ENCODE measurements at places on chromosomes 7 and 10. TPM values are rescaled to one million over a fixed set of nuclear protein-coding genes. Genes with fewer than 3 reads are reported as not detected.

DNA sequence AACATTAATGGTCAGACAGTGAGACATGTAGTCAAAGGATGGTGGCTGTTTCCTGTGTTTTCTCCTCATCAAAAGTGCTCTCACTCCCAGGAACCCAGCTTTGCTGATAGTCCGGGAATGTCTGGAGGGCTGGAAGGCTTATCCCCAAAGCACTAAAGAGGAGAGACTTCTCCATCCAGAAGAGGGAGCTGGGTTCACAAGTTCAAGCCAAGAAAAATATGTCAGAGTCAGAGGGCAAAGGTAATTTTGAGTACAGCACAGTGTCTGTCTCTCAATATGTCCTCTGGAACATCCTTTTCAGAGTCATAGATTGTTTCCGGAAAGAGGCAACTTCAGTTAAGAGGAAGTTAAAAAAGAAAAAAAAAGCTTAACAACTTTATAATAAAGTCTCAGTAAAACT is 281.5 kb upstream of the PHYHIPL start:
- H3K4me1 ChIP-seq: no peaks in the 10 kb centered on the region
- DNase-seq: no peak
- no peaks in the 10 kb centered on the region for H3K36me3 ChIP-seq
- no peak overlapping the region for H3K27ac ChIP-seq

GRCh38 chr7:35556515-35557471 is 138.1 kb downstream of the HERPUD2 start:
- no peak overlapping the region for H3K4me3 ChIP-seq
- H3K27ac ChIP-seq: no peak overlapping the region
- H3K36me3 ChIP-seq: no peaks in the 10 kb centered on the region

DNA sequence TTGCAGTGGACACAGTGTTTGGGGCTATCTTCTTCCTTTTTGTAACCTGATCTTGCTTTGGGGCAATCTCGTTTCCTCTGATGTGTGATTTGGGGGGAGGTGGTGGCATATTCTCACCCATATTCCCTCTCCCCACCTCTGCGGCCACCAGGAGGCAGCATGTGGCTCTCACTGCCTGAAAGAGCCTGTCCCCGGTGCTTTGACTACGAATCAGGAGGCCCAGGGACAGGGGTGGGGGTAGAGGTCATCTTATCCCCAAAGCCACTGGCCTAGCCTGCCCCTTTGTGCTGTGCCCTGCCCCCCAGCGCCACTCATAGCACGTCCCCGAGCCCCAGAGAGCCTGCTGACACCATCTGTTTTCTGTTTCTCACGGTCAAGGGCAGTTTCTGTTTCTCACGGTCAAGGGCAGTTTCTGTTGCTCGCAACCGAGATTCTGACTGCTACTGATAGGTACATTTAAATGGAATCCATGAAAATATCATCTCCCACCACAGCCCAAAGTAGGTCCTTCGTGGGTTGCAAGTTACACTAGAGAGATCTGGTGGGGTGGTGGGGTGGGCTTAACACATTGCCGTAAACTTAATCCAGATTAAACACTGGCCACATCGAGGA is 28.2 kb downstream of the PHYH start:
- no peak overlapping the region for H3K27ac ChIP-seq
- H3K27me3 ChIP-seq: no peaks in the 10 kb centered on the region
- H3K4me1 ChIP-seq: peaks cover 7% of the 10 kb centered on the region
- no peaks in the 10 kb centered on the region for H3K36me3 ChIP-seq
- no peak overlapping the region for H3K4me3 ChIP-seq

DNA sequence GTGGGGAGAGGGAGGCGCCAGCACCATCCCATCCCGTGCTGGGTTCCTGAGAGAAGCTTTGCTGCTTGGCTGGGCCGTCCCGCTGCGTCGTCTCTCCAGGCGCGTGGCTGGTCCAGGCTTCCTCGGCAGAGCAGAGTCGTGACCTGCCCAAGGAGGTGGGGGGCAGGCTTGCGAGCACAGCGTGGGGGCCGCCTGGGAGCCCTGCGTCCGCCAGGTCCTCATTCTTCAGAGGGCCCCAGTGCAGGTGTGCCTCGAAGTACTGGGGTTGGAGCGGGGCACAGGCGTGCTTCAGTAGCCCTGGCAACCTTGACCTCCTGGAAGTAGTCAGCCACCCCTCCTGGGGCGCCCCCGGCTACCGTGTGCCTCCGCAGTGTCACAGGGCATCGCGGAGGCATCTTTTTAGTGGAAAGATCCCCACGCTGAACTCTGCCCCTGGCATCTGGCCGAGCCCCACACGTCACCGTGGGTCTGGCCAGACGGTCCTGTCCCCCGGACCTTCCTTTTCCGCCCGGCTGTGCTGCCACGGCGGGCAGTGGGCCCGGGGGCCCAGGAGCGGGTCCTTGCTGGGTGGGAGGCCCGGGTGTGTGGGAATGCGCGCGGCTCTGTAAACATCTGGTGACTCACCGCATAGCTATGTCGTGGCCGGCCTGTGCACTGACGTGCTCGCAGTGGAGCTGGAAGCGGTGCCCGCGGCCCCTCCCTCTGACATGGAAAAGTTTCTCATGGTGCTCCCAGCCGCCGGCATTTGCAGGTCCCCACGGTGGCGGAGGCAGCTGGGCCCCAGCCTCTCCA is 6.4 kb downstream of the MAFK start:
- no peak for DNase-seq
- no peak overlapping the region for H3K27ac ChIP-seq
- H3K36me3 ChIP-seq: peaks cover 21% of the 10 kb centered on the region
- H3K4me3 ChIP-seq: no peak overlapping the region

GRCh38 chr7:112630565-112630964 is 149.8 kb downstream of the LSMEM1 start:
- no peak for DNase-seq
- peaks cover 2% of the 10 kb centered on the region for H3K27me3 ChIP-seq
- H3K36me3 ChIP-seq: no peaks in the 10 kb centered on the region
- no peaks in the 10 kb centered on the region for H3K4me1 ChIP-seq
- H3K27ac ChIP-seq: no peak overlapping the region

DNA sequence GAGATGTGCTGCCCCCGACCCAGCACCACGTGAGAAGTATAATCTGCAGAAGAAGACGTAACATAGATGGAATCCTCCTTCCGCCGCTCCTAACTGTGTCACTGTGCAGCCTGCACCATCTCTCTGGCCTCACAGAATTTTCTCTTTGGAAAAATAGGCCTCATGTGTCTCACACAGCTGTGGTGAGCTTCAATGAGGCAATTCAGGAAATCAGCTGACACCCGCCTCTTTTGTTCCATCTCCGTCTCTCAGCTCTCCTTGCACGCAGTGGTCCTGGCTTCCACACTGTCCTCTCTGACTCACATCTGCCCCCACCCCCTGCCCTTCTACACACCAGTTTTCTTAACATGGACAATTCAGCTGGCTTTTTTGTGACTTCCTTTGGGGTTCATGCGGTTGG is 7.2 kb downstream of the C10orf90 start:
- peak; percentile 13 for DNase-seq
- no peaks in the 10 kb centered on the region for H3K36me3 ChIP-seq
- H3K27me3 ChIP-seq: no peaks in the 10 kb centered on the region
- no peak overlapping the region for H3K4me3 ChIP-seq

DNA sequence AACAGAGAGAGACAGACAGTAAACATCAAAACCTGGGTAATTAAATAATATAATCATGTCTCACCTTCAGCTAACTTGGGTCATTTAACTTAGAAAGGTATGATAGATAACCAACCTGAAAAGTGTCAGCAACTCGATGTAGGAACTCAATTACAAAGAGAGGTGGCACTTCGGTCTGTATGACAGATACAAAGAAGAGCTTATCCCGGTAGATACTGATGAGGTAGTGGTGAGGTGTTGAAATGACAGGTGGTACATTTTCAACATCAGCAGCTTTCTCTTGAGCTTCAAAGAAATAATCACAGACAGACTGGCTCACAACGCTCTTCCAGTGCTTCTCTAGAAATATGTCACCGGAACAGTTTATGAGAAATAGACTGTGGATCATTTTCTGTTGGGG is 12.6 kb downstream of the AP3M1 start:
- DNase-seq: no peak
- H3K27ac ChIP-seq: no peak overlapping the region
- peaks cover 4% of the 10 kb centered on the region for H3K4me1 ChIP-seq
- no peaks in the 10 kb centered on the region for H3K27me3 ChIP-seq
- H3K4me3 ChIP-seq: no peak overlapping the region
- H3K36me3 ChIP-seq: peaks cover 30% of the 10 kb centered on the region

DNA sequence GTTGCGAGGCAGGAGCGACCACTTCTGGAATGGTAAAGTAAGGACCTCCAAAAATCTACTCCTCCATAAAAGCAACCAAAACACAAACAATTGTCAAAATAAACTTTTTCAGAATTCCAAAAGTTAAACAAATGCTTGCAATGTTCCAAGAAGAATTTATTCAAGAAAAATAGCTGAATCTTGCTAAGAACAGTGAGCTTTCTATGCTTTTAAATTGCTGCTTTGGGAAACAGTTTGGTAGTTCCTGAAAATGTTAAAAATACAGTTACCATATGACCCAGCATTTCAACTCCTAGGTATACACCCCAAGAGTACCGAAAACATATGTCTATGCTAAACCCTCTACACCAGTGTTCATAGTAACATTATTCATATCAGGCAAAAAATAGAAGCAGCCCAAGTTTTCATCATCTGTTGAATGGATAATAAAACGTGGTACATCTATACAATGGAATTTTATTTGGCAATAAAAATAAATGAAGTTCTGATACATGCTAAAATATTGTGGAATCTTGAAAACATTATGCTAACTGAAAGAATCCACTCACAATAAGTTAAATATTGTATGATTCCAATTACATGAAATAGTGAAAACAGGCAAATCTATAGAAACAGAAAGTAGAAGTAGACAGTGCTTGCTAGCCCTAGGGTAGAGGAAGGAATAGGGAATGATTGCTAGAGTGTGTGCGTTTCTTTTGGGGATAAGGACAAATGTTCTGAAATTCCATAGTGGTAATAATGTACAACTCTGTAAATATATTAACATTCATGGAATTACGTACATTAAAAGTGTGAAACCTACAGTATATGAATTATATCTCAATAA is 57.0 kb downstream of the LRRN3 start:
- H3K4me3 ChIP-seq: no peak overlapping the region
- DNase-seq: no peak
- no peak overlapping the region for H3K27ac ChIP-seq
- H3K36me3 ChIP-seq: no peaks in the 10 kb centered on the region
- no peaks in the 10 kb centered on the region for H3K27me3 ChIP-seq
- H3K4me1 ChIP-seq: no peaks in the 10 kb centered on the region

DNA sequence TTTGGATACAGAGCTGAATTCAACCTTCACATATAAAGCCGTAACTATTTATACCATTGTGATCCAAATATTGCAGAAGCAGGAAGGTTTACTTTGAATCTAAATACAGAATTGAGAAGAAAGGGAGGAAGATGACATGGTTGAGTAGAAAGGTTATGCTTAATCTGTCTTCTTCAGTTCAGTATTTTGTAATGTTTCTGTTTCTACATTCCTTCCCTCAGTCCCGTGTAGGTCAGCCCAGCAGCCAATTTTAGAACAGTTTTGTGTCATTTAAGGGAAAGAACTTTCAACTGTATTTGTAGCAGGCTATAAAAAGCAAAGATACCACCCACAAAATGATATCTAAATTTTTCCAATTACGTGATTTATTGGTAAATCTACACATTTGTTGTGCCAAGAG is 97.4 kb downstream of the CPED1 start:
- DNase-seq: no peak
- H3K27ac ChIP-seq: no peak overlapping the region
- no peak overlapping the region for H3K4me3 ChIP-seq
- H3K36me3 ChIP-seq: no peaks in the 10 kb centered on the region
- no peaks in the 10 kb centered on the region for H3K4me1 ChIP-seq

- H3K4me3 ChIP-seq: no peak overlapping the region
- H3K27ac ChIP-seq: no peak overlapping the region
- no peak for DNase-seq
- peaks cover 7% of the 10 kb centered on the region for H3K4me1 ChIP-seq
- H3K27me3 ChIP-seq: peaks cover 5% of the 10 kb centered on the region
- H3K36me3 ChIP-seq: no peaks in the 10 kb centered on the region
These were observed 26.7 kb upstream of the CDCA7L start for GRCh38 chr7:21972397-21972784.

DNA sequence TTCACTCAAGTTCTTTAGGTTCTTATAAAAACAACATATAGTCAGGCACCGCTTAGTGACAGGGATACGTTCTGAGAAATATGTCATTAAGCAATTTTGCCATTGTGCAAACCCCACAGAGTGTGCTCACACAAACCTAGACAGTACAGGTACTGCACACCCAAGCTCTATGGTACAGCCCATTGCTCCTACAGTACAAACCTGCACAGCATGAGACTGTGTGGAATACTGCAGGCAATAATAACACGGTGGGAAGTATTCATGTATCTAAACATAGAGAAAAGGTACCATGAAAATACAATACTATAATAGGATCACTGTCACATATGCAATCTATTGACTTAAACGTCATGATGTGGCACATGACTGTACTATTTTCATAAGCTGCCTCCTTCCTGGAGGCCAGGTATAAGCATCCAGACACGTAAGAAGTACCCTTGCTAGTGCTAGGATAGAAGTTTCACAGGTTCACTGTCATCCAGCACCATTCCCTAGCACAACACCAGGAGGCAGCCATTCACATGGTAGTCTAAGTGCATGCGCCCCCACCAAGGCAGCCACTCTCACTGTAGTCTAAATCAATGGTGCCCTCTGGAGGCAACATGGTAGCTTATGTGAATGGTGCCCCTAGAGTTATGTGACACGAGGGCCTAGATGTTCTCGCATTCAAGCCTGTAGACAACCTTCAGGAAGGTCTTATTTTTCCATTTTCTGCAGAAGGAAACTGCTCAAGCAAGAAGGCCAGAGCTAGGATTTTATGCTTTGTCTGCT is 98.5 kb downstream of the ARHGAP22 start:
- H3K27me3 ChIP-seq: peaks cover 1% of the 10 kb centered on the region
- no peak overlapping the region for H3K4me3 ChIP-seq
- DNase-seq: peak; percentile 21
- H3K36me3 ChIP-seq: no peaks in the 10 kb centered on the region

Gene FBXL13
- total RNA-seq: 0.45 TPM

Gene GATA3
- 47.4 TPM for total RNA-seq

Gene TMEM139
- total RNA-seq: 0.70 TPM

Gene PVRIG
- total RNA-seq: 21.0 TPM

Gene PRKG1
- total RNA-seq: not detected
